ENCODE measurements at places on chromosomes 4 and X. TPM values are rescaled to one million over a fixed set of nuclear protein-coding genes. Genes with fewer than 3 reads are reported as not detected.

The MAOB gene
- total RNA-seq: 38.9 TPM

The DRD5 gene
- not detected for total RNA-seq

The ATP10D gene
- total RNA-seq: 35.8 TPM

The PNMA6F gene
- total RNA-seq: not detected

The NAT8L gene
- 0.46 TPM for total RNA-seq

The AVPR2 gene
- total RNA-seq: 3.0 TPM

The ZIC3 gene
- total RNA-seq: not detected

The RASL11B gene
- 2.2 TPM for total RNA-seq

The FOXR2 gene
- total RNA-seq: not detected

The TBC1D19 gene
- total RNA-seq: 10.0 TPM

The FAT4 gene
- total RNA-seq: 17.9 TPM

The GAGE13 gene
- not detected for total RNA-seq

The CFAP99 gene
- total RNA-seq: not detected

DNA sequence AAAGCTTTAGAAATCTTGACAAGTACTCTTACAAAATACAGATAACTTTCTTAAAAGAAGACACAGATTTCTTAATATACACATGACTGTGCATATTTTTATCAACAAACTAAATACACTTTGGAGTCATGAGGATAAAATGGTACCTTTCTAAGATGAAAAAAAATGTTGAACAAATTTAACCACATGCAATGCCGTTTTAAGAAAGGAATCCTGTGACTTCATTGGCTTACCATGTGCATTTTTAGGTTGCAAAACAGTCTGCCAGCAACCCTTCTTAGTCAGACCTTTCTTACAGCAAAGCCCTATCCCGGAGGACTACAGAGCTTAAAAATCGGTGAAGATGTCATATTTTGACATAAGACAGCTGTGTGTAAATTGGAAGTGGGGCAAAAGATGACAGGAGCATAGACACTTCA, 51.7 kb downstream of the GASK1B start:
- DNase-seq: no peak

- no peak for DNase-seq
Observed at GRCh38 chr4:2830632-2831610, 12.7 kb upstream of the ADD1 start.

DNA sequence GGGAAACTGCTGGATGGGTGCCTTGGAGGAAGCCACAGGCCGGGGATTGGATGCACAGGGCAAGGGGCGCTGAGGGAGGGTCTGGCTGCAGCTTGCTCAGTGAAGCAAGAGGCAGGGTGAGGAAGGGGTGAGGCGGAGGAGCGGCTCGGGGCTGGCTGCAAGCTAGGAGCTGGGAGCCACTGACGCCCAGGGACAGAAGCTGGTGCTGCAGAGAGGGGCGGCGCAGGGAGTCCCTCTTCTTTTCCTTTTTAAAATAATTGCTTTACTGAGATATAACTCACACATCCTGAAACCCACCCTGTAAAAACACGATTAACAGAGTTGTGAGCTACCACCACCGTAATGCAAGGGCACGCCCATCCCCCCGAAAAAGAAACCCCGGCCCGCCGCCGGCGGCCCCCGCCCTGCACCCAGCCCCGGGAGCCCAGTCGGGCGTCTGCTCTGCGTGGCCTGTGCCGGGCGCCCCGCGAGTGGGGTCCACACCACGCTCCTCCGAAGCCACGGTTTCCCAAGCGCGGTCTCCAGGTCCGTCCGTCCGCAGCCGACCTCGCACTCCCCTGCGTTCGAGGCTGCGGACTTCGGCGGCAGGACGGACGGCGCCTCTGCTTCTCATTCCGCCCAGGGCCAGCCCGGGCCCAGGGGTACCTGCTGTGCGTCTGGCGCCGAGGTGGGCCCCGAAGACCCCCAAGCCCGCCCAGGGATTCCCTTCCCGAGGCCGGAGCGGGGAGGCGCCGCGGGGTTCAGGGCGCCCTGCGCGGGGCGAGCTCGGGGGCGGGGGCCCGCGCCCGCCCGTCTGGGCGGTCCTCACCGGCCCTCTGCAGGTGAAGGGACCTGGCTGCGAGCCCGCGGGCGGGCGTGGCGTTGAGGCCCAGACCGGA, 866 bp upstream of the UVSSA start:
- peak; percentile 78 for DNase-seq

GRCh38 chr4:171601091-171601490, 212.1 kb upstream of the GALNTL6 start:
- no peak for DNase-seq

DNA sequence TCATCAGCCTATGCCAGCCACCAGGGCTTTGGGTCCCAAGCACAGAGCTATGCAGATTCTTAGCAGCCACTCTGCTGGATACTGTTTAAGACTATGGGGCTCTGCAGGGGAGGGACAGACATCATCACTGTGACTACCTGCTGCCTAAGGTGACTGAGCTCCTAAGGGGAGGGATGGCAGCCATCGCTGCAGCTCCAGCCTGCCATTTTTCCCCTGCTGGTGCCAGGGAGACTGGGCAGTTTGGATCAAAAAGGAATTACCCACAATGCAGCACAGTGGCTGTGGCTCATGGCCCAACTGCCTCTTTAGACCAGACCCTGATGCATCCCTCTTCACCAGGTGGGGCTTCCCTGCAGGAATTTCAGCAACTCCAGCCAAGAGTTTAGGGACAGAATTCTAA, 28.6 kb upstream of the INPP4B start:
- no peak for DNase-seq

GRCh38 chr4:15675356-15675755, 6.3 kb upstream of the FAM200B start:
- no peak for DNase-seq

DNA sequence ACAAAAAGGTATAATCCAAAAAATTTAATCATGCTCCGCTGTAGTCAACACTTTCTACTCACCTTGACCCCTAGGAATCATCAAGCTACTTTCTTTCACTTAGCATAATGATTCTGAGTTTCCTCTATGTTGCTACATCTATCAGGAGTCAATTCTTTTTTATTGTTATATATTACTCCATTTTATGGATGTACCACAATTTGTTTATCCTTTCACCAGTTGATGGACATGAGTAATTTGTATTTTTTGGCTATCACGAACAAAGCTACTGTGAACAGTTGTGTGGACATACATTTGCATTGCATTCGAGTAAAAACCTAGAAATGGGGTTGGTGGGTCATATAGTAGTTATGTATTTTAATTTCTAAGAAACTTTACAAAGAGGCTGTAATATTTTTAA, 102.9 kb downstream of the PRSS12 start:
- no peak for DNase-seq

GRCh38 chr4:80294206-80294605, 27.7 kb downstream of the FGF5 start:
- DNase-seq: no peak

GRCh38 chr4:54999003-54999402, 126.4 kb downstream of the KDR start:
- no peak for DNase-seq

- DNase-seq: no peak
Observed at GRCh38 chrX:21457718-21458117, 83.5 kb downstream of the CNKSR2 start.

DNA sequence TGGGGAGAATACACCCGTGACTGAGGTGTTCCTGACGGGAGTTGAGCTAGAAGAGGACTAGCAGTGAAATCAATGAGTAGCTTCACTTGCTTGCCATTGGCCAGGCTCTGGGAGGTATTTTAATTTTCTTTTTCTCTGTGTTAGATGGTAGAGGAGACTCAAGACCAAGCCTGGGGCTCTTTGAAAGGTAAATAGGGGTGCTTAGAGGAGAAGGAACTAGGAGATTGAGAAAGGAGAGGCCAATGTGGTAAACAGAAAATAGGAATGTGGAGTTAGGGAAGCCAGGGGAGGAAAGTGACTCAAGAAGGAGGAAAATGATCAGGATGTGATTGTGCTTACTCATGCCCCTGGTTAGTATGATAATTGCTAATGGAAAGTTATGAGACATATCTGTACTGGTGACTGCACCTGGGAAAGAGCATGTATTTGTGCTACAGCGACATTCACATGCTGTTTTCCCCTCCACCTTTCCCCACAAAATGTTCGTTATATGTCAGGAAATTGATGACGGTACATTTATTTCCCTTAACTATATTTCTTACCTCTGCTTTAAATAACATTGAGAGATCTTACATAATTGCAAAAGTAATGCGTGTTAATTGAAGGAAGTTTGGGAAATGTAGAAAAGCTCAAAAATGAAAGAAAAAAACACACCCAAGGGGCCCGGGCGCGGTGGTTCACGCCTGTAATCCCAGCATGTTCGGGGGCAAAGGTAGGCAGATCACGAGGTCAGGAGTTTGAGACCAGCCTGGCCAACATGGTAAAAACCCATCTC, 16.9 kb upstream of the LRBA start:
- no peak for DNase-seq

- DNase-seq: no peak
Observed at GRCh38 chrX:43976205-43976604, 3.0 kb upstream of the NDP start.

DNA sequence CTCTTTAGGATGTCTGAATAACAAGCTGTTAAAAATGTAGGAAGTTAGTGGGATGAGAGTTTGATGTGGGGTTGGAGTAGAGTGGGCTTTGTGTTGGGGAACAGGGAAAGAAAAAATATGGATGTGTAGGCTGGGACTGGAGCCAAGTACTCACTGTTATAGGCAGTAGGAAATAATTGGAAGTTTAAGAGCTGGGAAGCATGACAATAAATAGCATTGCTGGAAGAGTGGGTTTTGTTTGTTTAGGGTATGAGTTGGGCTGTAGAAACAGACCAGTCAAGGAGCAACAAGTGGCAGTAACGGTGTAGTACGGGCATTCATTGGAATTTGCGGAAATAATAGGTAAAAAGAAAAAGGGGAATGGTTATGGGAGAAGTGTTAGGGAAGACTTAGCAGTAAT, 81.6 kb downstream of the KDM6A start:
- DNase-seq: no peak

DNA sequence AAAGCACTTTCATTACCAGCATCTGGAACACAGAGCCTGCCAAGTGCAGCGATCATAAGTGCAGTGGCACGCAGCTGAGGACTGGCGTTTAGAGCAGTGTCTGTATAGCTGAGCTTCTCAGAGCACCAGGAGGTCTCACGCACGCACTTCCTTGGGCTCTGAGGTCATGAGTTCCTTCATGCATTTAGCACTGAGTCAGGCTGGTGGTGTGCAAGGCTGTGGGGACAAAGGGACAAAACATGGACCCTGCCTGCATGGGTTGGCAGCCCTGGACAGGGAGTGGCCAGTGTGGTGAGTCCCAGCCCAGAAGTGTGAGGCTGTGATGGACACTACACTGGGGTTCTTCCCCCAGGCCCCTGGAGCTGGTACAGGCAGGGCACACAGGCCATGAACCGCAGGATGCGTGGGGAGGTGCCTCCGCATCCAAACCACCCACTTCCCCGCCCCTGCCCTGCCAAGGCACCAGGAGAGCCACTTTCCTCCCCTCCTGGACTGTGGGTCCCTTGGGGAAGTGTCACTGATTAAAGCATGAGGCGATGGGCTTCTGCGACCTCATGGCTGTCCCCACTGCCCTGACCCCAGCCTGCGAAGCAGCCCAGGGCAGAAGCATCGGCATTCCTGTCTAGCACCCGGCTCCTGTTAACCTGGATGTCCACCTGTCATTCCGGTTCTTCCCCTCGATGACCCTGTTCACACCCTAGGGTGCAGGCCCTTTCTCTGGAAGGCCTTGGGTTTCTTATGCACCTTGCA, 37.2 kb upstream of the GPR78 start:
- peak; percentile 52 for DNase-seq

GRCh38 chr4:84032372-84032771, 466.7 kb downstream of the NKX6-1 start:
- DNase-seq: no peak

- DNase-seq: no peak
Observed at GRCh38 chrX:147859666-147860065, 52.1 kb upstream of the FMR1 start.

GRCh38 chr4:98466868-98467599, 191.4 kb downstream of the TSPAN5 start:
- no peak for DNase-seq

DNA sequence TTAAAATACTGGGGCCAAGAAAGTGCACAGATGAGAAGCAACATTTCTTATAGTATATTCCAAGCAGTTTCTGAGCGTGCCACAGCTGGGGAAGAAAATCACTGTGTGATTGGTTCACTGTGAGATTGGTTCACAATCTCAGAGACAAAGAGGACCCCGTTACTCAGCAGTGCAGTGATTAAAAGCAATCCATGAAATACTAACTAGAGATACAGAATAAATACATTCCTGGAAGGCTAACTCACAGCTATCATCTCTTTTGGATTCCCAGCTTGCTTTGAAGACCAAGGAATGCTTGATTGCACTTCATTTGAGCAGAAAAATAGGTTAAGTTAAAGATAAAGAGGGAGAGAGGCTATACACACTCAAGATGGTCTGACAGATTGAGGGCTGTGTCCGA, 132.1 kb upstream of the RAPGEF2 start:
- no peak for DNase-seq

- DNase-seq: no peak
Observed at GRCh38 chr4:68465058-68465457, 17.8 kb downstream of the TMPRSS11E start.

DNA sequence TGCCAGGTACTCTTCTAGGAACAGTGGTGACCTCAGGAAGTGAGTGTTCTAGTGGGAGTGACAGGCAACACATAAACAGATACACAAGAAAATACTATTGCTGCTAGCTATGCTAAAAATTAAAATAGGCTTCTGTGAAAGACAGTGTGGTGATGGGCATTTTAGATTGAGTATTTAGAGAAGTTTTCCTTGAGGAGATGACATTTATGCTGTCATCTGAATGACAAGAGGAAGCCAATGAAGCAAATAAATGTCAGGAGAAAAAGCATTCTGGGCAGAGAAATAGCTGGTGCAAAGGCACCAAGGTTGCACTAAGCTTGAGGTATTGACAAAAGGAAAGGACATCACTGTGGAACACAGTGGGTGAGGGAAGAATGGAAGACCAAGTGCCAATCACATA, 18.0 kb downstream of the NDNF start:
- no peak for DNase-seq

GRCh38 chrX:40938423-40938822, 146.8 kb upstream of the USP9X start:
- no peak for DNase-seq

DNA sequence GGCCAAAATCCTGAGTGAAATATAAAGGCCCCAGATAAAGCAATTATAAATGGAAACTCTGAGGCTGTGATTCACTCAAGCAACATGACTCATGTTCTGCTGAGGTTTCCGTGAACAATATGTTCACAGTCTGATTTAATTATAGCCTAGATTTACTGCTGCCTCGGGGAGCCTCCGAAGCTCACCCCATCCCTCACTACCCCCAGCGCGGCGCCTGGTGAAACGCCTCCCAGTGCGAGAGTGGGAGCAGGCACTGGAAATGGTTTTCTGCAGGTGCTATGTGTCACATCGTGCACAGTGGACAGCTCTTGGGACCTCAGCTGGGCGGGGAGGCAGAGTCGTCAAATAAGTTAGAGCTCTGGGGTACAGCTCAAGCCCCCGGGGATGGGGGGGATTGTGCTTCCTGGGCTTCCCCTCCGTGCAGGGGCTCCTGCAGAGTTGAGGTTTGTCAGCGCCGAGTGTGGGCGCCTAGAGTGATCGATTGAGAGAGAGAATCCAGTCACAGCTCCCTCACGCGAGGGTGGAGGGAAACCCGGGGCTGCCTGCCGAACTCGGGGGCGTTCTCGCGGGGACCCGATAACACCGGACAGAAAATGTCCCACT, 110.6 kb downstream of the PHKA2 start:
- DNase-seq: no peak

- DNase-seq: no peak
Observed at GRCh38 chrX:48514126-48514806, 5.5 kb downstream of the PORCN start.
